Activated CD4-positive, alpha-beta T cell treated with anti-CD3 and anti-CD28 coated beads, Interleukin-2, amount 10 ng/mL, durations not matched to agents 24 days and 14 days (primary cell): ENCODE measurements at places on chromosomes 1 and 21. TPM values are rescaled to one million over a fixed set of nuclear protein-coding genes. Genes with fewer than 3 reads are reported as not detected.

OR2T2 gene
- total RNA-seq = not detected in 2 replicates

SPRR5 gene
- not detected in 2 replicates for total RNA-seq

TSPAN1 gene
- not detected in 2 replicates for total RNA-seq

DNA sequence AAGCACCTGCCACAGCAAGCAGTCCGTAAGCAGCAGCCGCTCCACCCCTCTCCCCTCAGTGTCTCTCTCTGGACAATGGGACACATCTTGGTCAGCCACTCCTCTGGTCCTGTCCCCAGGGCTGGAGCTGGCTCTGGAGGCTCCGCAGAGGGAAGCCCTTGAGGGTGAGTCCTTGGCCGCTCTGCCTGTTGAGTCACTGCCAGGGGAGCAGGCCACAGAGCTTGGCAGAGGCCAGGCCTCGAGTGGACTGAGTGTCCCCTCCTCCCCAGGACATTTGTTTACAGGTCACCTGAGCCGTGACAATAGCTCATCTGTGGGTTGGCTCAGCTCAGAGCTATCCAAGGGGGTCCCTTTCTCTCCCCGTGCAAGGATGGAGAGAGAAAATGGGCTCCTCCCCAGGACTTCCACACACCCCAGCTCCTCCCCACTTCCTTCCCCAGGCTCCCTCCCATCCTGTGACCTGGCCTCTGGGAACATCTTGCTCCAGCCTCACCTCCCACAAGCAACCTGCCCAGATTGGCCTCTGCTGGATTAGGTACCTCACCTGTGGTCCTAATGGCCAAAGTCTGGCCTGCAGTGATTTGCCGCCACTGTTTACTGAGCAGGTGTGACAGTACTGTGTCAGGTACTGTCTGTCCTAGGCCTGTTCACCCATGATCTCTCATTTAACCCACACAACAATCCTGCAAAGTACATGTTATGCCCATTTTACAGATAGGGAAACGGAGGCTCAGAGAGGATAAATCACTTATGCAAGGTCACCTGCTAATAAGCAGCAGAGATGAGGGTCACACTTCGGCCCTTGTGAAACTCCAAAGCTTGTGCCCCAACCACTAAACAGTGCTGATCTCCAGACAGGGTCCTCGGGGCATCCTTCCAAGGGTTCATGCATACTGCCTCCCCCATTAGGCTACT lies 4.8 kb downstream of the FAM131C start:
- peaks cover 25% of the 10 kb centered on the region for H3K27me3 ChIP-seq
- no peaks in the 10 kb centered on the region for H3K36me3 ChIP-seq
- H3K27ac ChIP-seq = no peak overlapping the region
- peaks cover 29% of the 10 kb centered on the region for H3K4me1 ChIP-seq
- DNase-seq = no peak
- no peak overlapping the region for H3K4me3 ChIP-seq

DNA sequence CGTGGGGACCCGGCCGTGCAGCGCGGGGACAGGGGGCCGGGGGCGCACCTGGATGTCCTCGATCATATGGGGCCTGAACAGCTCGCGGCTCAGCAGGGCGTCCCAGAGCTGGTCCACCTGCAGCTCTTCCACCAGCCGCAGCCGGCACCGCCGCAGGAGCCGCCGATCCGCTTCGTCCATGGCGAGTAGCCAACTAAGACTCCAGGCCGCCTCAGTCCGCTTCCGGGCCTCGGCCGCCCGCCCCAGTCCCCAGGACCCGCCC lies at the start of gene CASP9:
Gene CASP9, minus strand, starts transcription at position 195 of the 262 bp plus-strand sequence. Its CDS starts 15 bp downstream, at position 180.
- peak within 1 kb of the TSS; percentile 99 for H3K4me3 ChIP-seq
- peaks cover 50% of the 10 kb centered on the region for H3K4me1 ChIP-seq
- no peak for DNase-seq
- peaks cover 12% of the 10 kb centered on the region for H3K36me3 ChIP-seq
- H3K27me3 ChIP-seq = no peaks in the 10 kb centered on the region
- H3K27ac ChIP-seq = peak within 1 kb of the TSS; percentile 100
